Endodermal cell (in vitro differentiated cells): ENCODE measurements at places on chromosomes 5 and 9.

DNA sequence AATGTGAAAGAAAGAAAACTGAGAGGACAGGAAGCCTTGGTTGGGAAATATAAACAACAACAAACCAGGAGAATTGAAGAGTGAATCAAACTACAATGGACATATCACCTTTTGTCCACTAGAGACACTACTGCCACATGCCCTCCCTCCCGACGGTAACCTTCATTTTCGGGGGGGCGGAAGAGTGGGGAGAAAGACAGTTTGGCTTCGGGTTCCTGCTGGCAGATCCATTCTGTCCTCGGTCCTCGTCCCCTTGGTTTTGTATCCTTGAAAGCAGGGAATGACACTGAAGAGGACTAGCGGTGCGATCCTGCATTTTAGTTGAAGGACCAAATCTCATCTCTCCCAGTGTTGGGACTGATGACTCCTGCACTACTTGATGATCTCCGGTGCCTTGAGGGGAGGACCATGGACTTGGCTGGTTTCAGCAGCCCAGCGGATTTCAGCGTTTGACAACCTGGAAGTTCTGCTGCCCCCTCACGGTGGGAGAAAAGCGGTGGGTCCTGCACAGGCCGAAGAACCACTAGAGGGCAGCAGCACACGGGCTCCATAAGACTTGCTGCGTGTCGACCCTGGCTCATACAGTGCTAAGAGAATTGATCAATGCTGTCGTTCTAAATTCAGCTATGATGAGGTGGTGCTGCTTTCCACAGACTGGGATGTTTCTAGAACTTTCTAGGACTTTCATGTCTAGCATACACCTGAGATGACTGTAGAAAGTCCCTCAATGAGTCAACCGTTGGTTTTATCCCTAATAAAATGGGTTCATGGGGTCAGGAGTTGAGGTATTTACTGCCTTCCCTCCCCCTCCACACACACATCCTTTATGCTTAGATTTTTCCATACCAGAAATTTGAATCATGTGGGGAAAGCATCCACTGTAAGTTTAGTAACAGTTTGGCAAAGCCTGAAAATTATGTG is 15.1 kb upstream of the ZNF131 start:
- peak; percentile 97 for DNase-seq

DNA sequence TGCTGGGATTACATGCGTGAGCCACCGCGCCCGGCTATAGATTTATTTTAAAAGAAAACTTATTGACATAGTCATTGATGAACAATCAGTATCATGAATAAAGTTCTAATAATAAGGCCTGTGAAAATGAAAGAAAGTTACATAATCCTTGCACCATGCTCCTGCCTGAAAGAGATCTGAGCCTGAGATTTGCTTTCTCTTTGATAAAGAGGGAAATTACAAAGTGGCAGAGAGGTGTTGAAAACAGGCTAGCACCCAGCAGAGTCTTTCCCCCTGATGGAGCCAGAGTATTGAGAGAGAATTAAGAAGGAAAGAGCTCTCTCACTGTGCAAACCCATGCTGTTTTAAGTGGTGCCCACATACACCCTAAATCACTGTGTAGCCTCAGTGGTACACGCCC is 37.2 kb downstream of the SLC6A7 start:
- no peak for DNase-seq

DNA sequence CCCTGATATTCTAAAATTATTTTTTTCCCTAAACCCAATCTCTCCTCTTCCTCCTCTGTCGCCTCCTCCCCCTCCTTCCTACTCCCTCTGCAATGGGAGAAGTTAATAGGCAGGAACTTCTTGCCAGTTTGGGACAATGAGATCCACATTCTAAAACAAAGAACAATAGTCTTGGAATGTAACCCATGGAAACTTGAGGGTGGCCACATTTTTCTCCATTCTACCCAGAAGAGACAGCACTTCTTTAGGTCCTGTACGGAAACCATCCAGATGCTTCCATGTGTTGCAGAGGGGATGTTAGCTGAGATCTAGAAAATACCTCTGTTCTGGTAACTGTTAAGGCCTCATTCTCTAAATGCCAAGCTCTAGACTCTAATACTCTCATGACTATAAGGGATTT is 10.0 kb downstream of the SPARC start:
- DNase-seq = no peak

GRCh38 chr9:91783876-91784672 is 166.0 kb downstream of the ROR2 start:
- peak; percentile 32 for DNase-seq

GRCh38 chr9:120261419-120261818 is 318.5 kb downstream of the CDK5RAP2 start:
- no peak for DNase-seq

DNA sequence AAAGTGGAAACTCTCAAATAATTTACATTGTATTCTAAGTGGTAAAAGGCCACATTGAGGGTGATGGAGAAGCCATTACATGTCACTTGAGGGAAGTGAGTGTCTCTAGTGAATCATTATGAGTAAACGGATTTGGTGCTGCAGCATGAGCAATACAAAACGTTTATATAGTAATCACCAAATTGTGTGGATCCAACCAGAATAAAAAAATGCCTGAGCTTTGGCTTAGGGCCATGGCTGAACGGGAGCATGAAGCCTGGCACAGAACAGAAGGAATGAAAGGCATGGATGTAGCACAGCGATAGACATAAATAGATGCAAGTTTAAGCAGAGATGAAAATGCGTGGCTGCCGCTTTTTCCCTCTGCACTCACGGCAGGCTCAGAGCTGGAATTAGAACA is 58.3 kb downstream of the PTTG1 start:
- no peak for DNase-seq

DNA sequence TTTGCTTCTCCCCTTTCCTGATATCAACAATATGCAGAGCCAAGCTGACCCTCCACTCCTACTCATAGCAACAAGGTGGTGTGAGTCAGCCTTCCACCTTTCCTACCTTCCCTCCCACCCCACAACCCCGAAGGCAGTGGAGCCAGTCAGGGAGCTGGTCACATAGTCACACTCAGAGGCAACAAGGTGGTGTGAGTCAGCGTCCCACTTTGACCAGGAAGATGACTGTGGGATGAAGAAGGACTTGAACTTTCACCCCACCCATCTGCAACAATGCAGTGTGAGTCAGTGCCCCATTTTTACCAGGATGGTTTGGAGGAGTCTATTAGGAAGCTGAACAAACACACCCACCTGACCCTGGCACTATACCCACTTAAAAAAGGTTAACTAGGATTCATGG is 30.1 kb upstream of the ZNF782 start:
- no peak for DNase-seq
